Left ventricle myocardium superior (tissue), 1 donor: ENCODE measurements at places on chromosomes 4 and X. TPM values are rescaled to one million over a fixed set of nuclear protein-coding genes. Genes with fewer than 3 reads are reported as not detected.

- no peak for DNase-seq
These were observed 136.5 kb upstream of the SMIM31 start for GRCh38 chr4:164617426-164617825.

GRCh38 chrX:72467135-72467534 is 105.5 kb downstream of the HDAC8 start:
- DNase-seq: no peak

DNA sequence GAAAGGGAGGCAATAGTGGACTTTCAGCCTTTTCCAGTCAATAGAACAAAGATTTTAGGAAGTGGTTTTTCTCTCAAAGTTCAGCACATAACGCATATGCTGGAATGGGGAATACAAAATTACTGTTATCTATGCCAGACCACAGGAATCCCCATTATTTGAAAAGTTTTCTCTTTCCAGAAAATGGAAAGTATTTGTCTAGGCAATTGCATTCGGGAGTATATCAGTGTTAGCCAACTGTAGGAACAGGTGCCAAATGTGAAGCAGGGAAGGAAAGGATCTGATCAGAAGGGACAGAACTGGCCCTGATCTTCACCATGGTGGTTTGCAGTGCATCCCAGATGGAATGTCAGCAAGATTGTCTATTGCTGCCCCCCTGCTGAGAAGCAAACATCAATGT is 213.6 kb downstream of the CPE start:
- DNase-seq: no peak

- no peak for DNase-seq
These were observed 10.6 kb downstream of the ABCG2 start for GRCh38 chr4:88147799-88148217.

DNA sequence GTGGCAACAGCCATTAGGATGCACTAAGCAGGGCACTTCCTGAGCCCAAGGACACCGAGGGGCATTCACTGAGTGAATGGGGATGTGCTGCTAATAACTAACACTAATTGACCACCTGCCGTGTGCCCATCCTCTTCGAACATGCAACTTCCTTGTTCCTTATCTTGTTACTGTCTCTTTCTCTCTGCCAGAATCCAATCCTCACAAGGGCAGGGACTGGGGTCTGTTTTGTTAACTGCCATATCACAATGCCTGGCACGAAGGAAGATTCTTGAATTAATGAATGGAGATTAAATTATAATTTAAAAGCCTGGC is 1.3 kb downstream of the ERAS start:
- no peak for DNase-seq

DNA sequence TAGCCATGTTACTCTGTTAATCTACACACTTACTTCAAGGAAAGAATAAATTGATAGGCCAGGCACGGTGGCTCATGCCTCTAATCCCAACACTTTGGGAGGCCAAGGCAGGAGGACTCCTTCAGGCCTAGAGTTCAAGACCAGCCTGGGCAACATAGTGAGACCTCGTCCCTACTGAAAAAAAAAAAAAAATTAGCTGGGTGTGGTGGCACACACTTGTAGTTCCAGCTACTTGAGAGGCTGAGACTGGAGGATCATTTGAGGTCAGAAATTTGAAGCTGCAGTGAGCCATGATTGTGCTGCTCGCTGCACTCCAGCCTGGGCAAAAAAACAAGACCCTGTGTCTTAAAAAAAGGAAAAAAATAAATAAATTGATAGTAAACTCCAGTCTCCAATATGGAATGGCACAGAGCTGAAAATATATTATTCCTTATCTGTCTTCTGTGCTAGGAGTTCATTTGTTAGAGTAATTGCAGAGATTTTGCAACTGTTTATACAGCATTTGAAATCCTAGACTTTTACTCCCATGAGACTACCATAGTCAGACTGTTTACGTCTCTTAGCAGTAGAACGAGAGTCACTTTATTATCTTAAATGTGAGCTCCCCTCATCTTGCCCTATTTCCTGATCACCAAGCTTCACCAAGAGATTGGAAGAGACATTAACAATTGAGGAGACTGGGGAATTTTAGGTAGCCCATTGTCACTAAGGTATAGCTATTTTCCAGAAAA is 18.8 kb upstream of the TMEM131L start:
- no peak for DNase-seq

GRCh38 chr4:63211776-63212479 is 1197.3 kb downstream of the TECRL start:
- no peak for DNase-seq

- no peak for DNase-seq
These were observed 19.0 kb downstream of the TMEM47 start for GRCh38 chrX:34638116-34638515.

- DNase-seq: no peak
These were observed 310.5 kb upstream of the GIMD1 start for GRCh38 chr4:106679063-106679462.

- DNase-seq: no peak
These were observed 51.9 kb downstream of the TMPRSS11F start for GRCh38 chr4:68077737-68078136.

- DNase-seq: no peak
These were observed 533.2 kb upstream of the FAT1 start for GRCh38 chr4:187256897-187257296.

The AWAT2 gene
- total RNA-seq: not detected

The GYPE gene
- total RNA-seq: 0.35 TPM

The USP17L17 gene
- total RNA-seq: not detected
